ENCODE measurements at places on chromosomes 7 and 10. TPM values are rescaled to one million over a fixed set of nuclear protein-coding genes. Genes with fewer than 3 reads are reported as not detected.

DNA sequence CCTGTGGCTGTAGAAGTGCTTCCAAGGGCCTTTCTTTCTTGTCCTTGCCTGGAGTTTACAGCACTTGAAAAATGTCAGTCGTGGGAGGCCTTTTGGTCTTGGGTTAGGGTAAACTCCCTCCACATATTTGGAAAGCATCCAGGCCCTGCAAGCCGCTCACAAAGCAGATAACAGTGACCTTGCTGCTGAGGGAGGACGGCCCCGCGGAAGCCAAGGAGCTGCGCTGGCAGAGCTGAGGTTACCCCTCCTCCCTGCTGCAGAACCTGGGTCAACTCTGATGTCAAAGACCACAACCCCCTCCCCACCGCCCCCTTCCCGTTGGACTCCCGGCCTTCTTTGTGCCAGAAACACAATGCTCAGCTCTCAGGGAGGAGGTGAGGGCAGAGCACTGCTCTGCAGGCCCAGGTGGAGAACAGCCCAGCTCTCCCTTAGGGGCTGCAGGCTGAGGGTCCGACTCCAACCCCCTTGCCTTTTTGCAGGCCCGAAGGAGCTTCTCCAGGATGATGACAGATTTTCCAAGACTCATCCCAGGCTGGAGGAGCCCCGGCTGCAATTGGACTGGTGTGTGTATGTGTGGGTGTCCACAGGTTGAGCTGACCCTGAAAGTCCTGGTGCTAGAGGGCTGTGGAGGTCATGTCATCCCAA is 957.6 kb upstream of the ZNF722 start:
- DNase-seq, result no peak

Gene EGFR
- not detected for total RNA-seq

- no peak for DNase-seq
These were observed 31.6 kb upstream of the LAMB1 start for GRCh38 chr7:108034586-108034985.

GRCh38 chr7:101217388-101218235 is at the start of the genes PLOD3 and ZNHIT1:
Gene PLOD3 (minus strand): TSS chr7:101217581. CDS start chr7:101217274, 307 bp downstream.
Gene ZNHIT1 (plus strand): TSS chr7:101218165. CDS start chr7:101218196, 31 bp downstream.
- DNase-seq, result peak; percentile 94

Gene FOXI2
- not detected for total RNA-seq

GRCh38 chr7:55523366-55523765 is 48.9 kb downstream of the VOPP1 start:
- DNase-seq, result no peak

Gene GSDME
- 9.6 TPM for total RNA-seq

Gene CEP41
- total RNA-seq, result 15.9 TPM

GRCh38 chr7:30177965-30178364 is 43.2 kb downstream of the MTURN start:
- no peak for DNase-seq

GRCh38 chr10:101388676-101389276 is 34.8 kb downstream of the BTRC start:
- DNase-seq, result no peak

DNA sequence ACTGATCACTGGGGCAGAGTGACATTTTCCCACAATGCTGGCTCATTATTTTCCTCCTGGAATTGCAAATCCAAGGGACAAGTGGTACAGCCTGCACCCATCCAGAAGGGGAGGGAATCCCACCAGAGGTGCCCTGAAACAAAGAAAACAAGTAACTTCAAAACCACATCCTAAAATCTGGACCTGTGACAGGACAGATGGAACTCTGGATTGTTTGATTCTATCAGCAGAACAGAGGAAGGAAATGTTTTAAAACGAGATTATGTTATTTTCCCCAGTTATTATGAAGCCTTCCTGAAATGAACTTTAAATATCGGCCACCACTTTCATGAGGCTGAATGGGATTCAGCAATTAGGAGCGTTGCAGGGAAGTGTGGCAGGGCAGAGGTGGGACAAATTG is 62.2 kb upstream of the ECHDC3 start:
- DNase-seq, result no peak

- no peak for DNase-seq
These were observed 2.8 kb upstream of the LRMDA start for GRCh38 chr10:75428434-75429158.

Gene IDI2
- not detected for total RNA-seq

- DNase-seq, result no peak
These were observed 100.4 kb downstream of the LMBR1 start for GRCh38 chr7:156792611-156793010.

DNA sequence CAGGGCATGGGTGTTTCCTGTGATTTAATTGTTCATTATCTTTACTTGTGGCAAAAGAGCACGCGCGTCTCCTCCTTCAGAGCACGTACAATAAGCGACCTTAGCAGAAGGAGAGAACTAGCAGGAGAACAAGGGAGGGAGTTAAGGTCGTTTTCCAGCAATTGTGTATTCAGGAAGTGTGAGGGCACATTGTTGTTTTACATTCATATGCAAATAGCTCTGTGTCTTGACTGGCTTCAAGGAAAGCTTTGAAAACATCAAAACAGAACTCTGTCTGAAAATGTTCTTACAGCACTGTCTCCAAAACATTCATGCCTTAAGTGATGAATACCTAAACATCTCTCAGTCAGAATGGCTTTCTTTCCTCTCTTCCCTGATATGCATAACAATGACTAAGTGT is 499.1 kb downstream of the ACTR3B start:
- no peak for DNase-seq

Gene SCD
- 273 TPM for total RNA-seq

Gene ANKRD61
- total RNA-seq, result 0.25 TPM

DNA sequence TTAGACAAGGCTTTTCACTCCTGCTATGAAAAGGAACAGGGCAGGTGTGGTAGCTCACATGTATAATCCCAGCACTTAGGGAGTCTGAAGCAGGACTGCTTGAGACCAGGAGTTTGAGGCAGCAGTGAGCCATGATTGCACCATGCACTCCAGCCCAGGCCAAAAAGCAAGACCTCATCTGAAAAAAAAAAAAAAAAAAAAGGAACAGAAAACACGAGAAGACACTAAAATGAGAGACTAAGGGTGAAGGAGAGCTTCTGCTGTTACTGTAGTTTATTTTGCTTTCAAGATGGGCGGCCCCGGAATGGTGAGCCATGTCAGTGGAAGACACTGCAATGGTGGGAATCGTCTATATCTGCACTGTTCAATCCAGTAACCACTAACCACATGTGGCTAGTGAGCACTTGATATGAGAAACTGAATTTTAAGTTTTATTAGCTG is 9.9 kb downstream of the PIP4K2A start:
- DNase-seq, result no peak

DNA sequence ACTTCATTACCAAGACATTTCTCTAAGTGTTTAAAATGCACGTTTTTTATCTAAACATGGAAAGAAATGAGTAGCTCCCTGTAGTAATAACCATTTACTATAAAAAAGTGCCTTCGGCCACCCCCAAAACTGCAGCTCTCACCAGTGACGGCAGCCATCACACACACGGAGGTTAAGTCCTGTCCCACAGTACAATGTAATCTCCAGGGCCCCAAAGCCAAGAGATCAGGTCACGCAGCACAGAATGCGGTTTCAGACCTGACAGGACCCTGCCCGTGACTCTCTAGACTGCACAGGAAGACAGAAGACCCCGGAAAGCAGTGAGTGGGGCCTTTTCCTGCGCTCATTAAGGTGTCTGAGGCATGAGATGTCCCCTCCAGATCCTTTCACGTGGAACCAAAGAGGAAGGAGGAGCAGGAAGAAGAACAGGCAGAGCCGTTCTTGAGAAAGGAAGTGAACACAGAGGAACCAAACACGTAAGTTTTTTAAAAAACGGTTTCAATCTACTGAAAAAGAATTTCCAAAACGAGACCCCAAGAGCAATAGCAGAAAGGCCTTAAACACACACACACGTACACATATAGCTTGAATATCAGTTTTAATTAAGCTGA is 125.7 kb downstream of the ZMYND11 start:
- DNase-seq, result no peak

Gene OR2F2
- not detected for total RNA-seq

DNA sequence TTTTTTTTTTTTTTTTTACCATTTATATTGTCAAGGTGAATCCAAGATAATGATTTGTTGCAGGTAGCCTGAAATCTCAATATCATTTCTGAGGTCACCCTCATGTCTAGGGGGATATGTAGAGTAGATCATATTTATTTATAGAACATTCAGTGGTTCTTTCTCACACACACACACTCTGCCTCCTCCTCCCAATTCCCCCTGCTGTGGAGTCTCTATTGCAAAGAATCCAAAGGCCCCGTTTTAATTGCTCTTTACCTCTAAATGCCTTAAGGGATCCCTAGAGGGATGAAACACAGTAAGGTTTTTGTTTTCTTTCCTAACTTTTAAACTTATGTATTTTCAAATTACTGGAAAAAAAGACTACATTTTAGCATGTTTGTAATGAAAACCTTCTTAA is 170.0 kb downstream of the PRKG1 start:
- no peak for DNase-seq

Gene SDK1
- 1.2 TPM for total RNA-seq

Gene CAMK2B
- 1.9 TPM for total RNA-seq

Gene VWA2
- total RNA-seq, result not detected

GRCh38 chr10:63795094-63795860 is 274.1 kb downstream of the REEP3 start:
- DNase-seq, result no peak

DNA sequence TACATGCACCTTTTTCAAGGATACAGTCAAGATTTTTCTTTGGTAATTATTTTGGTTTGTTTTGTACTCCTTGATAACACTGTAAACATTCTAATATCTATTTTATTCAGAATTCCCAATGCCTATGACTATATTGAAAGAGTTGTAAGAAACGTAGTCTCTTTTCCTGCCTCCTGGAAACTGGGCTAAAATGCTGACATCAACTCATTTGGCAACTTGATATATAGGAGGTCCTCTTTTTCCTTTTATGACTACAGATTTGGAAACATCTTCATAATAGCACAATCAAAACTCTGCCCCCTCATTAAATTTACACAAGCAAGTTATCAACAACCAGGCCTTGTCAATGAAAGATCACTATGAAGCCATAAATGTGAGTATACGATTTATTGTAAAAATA is 422.3 kb upstream of the PCDH15 start:
- DNase-seq, result no peak

- peak; percentile 88 for DNase-seq
These were observed 804 bp downstream of the C10orf95 start for GRCh38 chr10:102450374-102451104.

Gene LAMB1
- total RNA-seq, result 0.41 TPM

DNA sequence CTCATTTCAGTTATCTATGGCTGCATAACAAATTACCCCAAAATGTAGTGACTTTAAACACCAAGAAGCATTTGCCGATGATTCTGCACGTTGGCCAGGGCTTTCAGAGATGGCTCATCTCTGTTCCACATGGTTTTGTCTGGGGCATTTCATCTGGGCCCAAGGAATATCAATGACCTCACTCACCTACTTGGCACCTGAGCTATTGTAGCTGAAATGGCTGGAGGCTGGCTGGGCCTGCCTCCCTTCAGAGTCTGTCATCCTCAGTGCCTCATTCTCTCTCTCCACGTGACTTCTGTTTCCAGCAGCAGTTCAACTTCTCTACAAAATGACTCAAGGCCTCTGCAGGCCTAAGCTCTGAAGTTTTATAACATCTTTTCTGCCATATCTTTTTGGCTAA is 119.4 kb upstream of the PRR15 start:
- no peak for DNase-seq
